ENCODE measurements at places on chromosomes 16 and 17. TPM values are rescaled to one million over a fixed set of nuclear protein-coding genes. Genes with fewer than 3 reads are reported as not detected.
A peak's percentile ranks its signal among the peaks of the same experiment; 100 is the strongest.

The TMEM204 gene
- 160 TPM for total RNA-seq

The SHISA6 gene
- total RNA-seq, result not detected

The VMO1 gene
- total RNA-seq, result 3.0 TPM

The PMFBP1 gene
- total RNA-seq, result 1.4 TPM

- DNase-seq, result no peak
These were observed 30.4 kb downstream of the TRAF4 start for GRCh38 chr17:28774206-28774605.

DNA sequence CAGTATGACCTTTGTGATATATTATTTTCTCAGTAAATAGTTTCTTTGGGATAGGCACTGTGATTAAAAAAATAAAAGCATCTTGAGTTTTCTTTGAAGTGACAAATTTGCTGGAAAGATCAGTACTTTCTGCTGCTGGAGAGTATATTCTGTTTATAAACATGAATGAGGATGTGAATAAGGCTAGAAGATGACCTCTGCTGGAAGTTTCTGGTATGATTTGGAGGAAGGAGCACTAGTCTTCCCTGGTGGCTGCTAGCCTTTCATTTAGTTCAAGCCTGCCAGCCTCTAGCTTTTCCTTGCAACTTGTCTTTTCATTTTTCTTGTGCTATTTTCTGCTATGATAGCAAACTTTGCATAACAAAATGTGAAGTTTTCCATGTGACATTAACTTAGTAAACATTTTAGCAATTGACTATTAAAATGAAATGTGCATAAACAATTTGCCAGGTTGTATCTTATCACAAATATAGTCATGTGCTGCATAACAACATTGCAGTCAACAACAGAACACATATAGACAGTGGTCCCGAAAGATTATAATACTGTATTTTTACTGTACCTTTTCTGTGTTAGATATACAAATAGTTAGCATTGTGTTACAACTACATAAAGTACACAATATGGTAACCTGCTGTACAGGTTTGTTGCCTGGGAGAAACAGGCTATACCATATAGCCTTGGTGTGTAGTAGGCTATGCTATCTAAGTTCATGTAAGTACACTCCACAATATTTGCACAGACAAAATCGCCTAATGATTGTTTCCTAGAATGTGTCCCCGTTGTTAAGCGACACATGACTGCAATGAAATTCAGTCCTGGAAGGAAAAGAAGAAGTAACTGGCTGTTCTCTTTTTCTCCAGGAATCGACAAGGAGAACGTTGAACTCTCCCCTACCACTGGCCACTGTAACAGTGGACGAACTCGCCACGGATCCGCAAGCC lies 18.1 kb upstream of the RAB11FIP4 start:
- DNase-seq, result peak; percentile 69

- DNase-seq, result no peak
These were observed 53.6 kb upstream of the SCNN1B start for GRCh38 chr16:23248261-23249194.

DNA sequence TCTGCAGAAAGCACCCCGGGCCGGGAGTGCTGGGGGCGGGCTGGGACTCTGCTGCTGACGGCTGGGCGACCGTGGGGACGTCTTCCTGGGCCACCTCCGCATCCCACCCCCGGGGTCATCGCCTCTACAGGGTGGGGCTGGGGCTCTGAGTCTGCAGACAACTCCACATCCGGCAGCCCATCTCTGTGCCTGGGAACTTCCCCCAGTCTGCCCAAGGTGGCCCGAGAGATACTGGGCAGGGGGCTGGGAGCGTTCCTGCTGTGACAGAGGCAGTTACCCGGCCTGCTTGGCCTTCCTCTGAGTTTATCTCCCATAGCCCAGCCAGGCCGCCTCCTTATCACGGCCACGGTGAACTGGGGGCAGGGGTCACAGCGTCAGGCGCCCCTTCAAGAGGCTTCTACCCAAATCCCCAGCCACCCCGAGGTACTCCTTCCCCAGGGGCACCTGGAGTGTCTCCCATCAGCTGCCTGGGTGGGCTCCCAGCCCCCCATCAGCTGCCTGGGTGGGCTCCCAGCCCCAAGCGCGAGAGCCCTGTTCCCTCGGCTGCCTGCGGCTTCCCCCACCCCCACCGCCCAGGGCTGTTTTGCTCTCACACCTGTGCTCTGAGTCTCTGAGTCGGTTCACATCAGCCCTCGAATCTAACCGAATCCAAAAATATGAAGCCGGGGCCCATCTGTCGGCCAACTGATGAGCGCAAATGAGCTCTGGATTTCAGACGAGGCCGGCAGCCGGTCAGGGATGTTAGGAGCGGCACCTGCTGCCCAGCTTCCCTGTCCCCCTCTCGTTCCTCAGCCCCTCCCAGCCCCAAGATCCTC lies 15.6 kb upstream of the CBFA2T3 start:
- no peak for DNase-seq

- peak; percentile 67 for DNase-seq
These were observed 671 bp downstream of the DGKE start for GRCh38 chr17:56834380-56835263.

DNA sequence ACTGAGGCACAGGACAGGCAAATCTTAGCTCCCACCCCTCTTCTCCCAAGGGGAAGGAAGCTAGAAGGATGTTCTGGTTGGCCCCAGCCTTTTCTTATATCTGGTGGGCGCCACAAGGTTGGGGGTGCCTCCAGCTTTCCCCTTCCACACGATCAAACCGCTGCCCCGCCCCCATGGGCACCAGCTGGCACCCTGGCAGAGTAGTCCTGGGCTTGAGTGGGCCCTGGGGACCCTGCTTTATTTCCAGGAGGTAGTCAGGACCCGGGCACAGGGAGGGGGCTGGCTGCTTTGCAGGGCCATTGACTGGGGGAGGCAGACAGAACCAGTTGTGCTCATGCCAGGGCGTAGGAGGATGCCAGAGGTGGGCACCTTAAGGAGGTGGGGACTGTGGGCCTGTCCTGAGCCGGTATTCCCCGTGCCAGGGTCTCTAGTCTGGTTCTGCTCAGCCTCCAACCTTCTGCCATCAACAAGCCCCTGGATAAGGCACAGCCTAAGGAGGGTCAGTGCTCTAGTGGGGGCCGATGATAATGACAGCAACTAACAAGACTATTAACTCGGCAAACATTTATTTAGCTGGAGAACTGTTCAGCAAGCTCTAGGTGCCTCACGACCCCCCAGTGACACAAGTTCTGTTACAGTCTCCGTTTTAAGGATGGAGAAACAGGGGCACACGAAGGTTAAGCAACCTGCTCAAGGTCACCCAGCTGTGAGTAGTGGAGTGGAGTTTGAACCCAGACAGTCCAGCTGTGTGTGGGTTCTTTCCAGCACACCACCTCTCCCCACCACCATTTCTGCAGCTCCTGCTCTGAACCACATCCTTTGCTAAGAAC lies 7.6 kb upstream of the PPP1R1B start:
- DNase-seq, result no peak

GRCh38 chr17:63928172-63928666 lies 3.9 kb downstream of the CD79B start:
- DNase-seq, result no peak
